ENCODE measurements at places on chromosomes 11 and 22.

GRCh38 chr11:119701591-119702549, 27.1 kb downstream of the NECTIN1 start:
- no peak for DNase-seq

DNA sequence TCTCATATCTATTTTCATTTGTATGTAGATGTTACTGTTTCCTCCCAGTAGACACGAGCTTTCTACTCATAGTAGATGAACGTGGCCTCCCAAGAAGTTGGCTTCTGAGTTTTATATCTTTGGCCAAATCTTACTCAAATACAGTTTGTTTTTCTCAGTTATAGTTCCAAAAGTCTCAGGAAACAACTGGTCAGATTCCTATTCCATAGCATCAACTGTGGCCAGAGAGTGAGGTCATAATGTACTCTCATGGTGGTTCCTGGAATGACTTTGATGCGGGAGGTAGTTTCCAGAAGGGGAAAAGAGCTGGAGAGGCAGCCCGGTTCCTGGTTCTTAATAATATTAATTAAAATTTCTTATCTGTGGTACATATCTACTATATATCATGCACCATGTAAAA, 77.3 kb downstream of the SLC17A6 start:
- peak; percentile 39 for DNase-seq

DNA sequence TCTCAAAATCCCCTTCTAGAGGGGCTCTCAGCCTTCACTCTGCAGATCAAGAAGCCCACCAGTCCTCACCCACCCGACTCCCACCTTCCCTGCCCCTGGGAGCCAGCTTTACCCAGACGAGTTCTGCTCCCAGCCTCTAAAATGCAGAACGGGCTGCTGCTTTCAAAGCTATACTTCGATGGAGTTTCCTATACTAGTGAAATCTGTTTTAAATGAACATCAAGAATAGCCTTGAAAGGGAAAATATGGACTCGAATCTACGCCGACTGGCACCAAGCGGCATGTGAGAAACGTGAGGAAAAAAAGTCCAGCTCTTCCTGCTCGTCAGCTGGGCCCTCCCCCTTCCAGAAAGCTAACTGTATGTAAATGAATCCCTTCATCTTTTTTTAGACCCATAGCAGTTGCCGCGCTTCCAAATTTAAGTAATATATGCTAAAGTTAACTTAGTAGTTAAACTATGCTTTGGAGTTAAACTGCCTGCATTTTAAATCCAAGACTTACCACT, 211.7 kb downstream of the NTM start:
- no peak for DNase-seq

- DNase-seq: no peak
These were observed 11.8 kb downstream of the LTBP3 start for GRCh38 chr11:65546217-65546958.

DNA sequence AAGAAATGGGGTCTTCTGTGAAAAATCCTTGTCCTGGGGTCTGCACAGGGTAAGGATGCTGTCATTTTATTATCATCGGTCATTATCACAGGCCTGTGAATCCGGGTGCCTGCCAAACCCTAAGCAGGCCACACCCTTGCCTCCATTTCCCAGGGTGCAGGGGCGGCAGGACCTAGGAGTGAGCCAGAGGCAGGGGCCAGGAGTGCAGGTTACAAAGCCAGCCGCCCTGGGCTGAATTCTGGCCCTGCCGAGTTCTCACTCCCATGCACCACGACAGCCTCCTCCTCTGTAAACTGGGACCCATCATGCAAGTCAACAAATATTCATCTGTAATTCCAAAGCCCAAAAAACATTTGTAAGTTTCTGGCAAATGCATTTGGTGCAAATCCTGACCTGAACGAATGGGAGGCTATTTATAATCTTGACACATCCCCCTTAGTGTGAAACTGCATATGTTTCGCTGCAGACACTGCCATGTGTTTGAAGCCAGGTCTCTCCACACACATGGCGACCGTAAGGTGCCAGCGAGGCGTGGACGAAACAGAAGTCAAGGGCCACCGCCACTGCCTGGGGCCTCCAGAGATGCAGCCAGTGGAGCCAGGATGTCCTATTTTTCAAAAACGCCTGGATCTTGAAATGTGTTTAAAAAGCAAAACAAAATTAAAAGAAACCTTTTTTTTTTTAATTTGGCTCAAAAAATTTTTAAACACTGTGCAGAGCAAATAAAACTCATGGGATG, 6.7 kb downstream of the CD5 start:
- no peak for DNase-seq

GRCh38 chr22:46748908-46749675, 11.0 kb upstream of the CERK start:
- DNase-seq: no peak

DNA sequence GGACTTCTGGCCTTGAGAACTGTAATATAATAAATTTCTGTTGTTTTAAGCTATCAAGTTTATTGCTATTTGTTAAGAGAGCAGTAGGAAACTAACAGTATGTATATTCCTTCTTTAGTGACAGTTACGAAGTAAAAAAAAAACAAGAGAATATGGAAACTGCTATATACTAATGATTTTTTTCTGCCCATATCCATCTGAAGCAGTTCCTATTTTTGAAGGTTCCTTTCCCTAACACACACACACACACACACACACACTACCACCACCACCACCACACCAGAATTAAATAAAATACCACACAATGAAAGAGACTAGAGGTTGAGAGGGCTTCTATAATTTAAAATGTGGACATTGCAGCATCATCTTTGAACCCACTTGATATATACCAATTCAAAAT, 44.4 kb upstream of the CARD18 start:
- no peak for DNase-seq

GRCh38 chr22:18927020-18927419, 9.1 kb downstream of the PRODH start:
- DNase-seq: no peak

- DNase-seq: no peak
These were observed 15.5 kb upstream of the CTSD start for GRCh38 chr11:1779034-1779805.

Data from hindlimb muscle (tissue), 1 donor.